Right kidney (tissue), 9 donors: ENCODE measurements at places on chromosomes 12 and 14.
A peak's percentile ranks its signal among the peaks of the same experiment; 100 is the strongest.

- DNase-seq = no peak
Observed at GRCh38 chr12:92030618-92031017, 115.0 kb downstream of the BTG1 start.

GRCh38 chr12:29110506-29111442 is 38.3 kb upstream of the FAR2 start:
- no peak for DNase-seq

GRCh38 chr12:62522984-62523383 is 56.4 kb downstream of the MON2 start:
- DNase-seq = no peak

DNA sequence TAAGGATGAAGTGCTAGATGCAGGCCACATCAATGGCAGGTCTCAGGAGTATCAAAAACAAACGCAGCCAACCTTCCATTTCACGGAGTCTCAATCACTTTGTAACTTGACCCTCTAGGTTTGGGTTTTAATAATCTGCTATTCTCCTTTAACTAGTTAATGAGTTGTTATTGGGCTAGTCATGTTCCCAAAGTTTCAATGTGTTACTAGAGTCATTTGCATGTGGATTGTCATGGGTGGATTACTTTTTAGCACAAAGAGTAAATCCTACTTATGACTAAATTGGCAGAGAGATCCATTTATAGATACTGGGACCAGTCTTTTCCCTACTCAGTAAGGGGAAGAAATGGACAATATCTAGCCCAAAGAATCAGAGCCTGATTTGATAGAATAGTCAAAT is 151.0 kb downstream of the BCAT1 start:
- no peak for DNase-seq

GRCh38 chr12:3752741-3753486 is at the start of gene CRACR2A:
CRACR2A (minus strand) TSS chr12:3753109; CDS start chr12:3696999, 56,110 bp downstream.
- peak; percentile 75 for DNase-seq

- DNase-seq = no peak
Observed at GRCh38 chr12:91422811-91423692, 240.4 kb upstream of the DCN start.

DNA sequence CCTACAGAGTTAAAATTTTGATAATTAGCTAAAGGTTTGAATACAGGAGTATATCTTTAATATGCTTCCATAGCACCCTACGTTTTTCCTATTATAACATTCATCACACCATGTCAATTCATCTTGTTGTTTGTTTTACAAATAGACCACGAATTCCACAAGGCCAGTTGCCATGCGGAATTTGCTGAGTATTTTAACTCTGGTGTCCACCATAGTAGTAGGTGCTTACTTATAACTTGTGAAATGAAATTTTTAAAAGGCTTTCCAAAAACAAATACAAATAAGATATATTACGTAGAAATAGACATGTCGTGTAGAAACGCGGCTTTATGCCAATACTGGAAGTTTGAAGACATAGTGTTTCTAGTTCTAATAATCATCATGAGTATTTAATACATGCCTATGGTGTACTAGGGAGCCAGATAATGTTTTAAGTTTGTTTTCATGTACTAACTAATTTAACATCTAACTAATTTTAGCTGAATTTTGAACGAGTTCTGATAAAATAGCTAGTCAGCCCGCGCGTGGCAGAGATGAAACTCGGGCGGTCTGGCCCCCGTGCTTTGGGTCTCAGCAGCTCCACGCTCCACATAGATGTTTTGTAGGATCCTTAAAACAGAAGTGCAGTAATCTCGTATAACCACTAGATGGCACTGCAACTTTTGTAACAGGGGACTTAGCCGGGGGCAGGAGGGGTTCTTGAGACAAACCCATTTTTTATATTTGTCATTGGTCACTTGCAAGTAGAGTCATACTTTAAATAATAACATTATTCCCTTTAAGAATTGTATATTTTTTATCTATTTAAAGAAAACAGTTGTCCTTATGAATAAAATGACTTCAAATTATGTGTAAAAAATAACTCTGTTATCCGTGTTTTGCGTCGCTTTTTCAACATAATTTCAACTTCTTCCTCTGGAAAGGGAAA is 10.2 kb downstream of the CD69 start:
- peak; percentile 58 for DNase-seq

- DNase-seq = no peak
Observed at GRCh38 chr12:118334939-118335567, 37.7 kb downstream of the TAOK3 start.

DNA sequence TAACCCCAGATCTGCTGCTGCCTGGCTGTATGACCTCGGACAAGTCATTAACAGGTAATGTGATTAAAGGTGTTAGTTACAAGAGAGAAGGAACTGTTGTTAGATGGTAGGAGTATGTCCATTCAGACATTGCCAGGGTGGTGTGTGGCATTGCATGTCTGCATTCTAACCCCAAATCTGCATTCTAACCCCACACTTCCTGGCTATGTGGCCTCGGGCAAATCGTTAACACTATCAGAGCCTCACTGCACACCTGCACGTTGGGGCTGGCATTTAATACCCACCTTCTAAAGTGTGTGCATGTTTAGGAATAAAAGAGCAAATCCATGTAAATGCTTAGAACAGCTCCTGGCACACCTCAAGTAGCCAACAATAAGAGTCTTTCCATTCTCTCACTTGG is 46.4 kb downstream of the CHST11 start:
- no peak for DNase-seq

DNA sequence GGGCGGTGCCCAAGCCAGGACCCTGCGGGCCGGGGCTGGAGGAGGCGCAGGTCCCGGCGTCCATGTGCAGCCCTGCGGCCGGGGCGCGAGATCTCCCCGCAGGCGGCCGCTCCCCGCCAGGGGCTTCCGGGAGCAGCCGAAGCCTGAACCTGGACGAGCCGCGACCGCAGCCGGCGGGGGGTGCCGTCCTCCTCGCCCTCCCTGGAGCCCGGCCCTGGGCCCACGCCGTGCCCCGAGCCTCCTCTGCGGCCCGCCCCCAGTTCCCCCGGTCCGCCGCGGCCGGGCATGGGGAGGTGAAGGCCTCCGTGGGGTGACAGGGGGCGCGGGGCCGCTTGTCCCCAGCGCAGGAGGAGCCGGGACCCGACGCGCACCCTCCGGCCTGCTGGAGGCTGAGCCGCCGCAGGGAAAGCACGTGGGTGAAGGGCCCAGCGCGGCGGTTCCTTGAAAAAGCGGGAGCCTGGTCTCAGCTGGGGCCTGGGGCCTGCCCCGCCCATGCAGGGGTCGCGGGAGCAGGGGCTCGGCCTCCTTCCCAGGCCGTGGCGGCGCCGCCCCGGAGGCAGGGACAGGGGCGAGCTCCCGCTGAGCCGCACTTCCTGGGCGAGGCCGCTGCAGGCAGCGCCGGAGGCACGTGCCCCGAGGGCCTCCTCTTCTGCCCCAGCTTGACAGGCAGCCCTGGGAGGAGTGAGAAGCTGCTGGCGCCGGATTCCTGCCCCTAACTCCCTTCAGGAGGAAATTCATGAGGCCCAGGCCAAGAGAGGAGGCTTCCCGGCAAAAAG is 55.6 kb upstream of the PPP2R5C start:
- peak; percentile 77 for DNase-seq

- no peak for DNase-seq
Observed at GRCh38 chr12:9264546-9264945, 56.4 kb upstream of the PZP start.

DNA sequence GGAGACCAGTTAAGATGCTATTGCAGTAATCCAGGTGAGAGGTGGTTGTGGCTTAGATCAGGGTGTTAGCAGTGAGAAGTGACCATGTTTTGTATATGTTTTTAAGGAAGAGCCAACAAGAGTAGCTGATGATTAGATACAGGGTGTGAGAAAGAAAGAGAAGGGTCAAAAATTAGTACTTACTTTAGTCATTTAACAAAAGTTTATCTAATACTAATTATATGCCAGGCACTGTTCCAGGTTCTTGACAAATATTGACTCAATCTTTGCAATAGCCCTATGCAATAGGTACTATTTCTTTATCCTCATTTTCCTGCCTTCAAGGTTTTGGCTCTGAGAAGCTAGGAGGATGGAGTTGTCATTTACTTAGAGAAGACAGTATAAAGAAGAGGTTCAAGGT is 70.2 kb downstream of the SSPN start:
- no peak for DNase-seq

- no peak for DNase-seq
Observed at GRCh38 chr12:54940727-54941315, 43.7 kb downstream of the TESPA1 start.

DNA sequence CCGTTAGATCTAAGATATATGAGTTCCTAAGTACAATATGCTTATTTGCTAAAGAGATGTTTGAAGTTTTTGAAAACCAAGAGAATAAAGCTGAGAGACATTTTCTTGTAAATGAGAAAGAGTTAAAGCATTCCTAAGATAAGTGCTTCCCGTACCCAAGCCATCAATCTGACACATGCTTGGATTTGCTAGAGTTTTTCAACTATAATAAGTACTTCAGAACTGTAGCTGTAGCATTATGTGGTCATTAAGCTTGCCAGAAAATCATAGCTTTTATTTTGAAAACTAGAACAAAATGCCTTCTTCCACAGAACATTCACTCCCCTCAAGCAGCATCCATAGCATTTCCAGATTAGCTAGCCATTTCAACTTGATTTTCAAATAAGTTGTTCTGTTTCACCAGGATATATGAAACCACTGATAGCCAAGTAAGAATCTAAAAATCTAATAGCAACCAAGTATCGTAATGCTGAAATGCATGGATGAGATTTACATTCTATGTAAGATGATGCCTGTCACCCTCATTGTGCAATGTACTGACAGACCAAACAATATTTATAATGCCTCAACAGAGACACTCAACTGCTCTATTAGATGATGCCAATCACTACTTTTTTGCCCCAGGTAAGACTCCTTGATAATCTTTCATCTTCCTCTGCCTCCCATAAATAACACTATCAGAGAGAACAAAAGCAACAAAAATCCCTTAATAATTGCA is 8.0 kb downstream of the SNW1 start:
- no peak for DNase-seq

DNA sequence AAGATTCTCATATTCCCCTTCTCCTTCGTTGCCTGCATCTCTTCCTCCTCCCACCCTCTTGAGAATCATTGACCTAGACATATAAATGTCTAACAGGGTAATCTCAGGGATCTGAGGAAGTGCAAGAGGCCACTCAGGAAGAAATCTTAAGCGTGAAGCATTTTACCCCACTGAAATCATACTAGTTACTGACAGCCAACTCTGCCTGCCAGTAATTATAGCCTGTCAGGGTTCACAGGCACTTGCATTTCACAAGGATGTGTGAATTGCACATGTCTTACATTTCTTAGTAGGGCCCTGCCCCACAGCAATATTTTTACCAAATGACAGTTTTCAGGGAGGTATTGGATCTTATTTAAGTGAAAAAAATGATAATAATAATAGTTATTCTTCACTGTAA is 127.2 kb downstream of the SLC15A5 start:
- no peak for DNase-seq

DNA sequence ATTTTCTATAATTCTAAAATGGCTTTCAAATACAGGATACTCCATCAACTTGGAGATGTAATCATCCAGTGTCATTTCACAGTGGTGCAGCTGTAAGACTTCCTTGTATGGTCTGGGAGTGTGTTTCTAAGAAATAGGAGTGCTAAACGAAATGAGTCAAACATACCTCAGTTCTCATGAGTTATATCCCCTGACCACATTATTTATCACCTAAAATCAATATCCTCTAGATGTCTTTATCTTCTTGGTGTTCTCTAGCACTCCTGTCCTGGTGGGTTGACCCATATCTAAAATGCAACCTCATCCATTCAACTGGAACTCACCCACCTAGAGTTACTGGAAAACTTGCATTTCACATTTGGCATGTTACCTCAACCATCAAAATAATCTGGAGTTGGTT is 33.2 kb downstream of the TMEM30B start:
- DNase-seq = no peak

GRCh38 chr14:104373055-104373854 is 206.3 kb upstream of the C14orf180 start:
- DNase-seq = no peak

DNA sequence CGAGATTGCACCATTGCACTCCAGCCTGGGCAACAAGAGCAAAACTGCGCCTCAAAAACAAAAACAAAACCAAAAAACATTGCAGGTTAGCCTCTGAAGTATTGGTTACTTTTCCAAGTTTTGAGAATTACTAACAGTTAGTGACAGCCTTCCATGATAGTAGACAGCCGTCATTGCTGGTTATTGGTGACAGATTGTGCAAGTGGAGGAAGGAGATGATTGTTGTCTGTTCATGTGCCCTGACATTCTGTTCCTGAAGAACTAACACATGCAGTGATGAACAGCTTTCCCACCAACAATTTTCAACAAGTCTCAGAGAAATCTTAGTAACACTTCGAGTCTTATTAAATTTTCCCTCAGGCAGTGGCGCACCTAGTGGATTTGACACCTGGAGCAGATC is 89.3 kb upstream of the NAP1L1 start:
- no peak for DNase-seq

- DNase-seq = no peak
Observed at GRCh38 chr14:69059658-69060623, 80.8 kb upstream of the ACTN1 start.

DNA sequence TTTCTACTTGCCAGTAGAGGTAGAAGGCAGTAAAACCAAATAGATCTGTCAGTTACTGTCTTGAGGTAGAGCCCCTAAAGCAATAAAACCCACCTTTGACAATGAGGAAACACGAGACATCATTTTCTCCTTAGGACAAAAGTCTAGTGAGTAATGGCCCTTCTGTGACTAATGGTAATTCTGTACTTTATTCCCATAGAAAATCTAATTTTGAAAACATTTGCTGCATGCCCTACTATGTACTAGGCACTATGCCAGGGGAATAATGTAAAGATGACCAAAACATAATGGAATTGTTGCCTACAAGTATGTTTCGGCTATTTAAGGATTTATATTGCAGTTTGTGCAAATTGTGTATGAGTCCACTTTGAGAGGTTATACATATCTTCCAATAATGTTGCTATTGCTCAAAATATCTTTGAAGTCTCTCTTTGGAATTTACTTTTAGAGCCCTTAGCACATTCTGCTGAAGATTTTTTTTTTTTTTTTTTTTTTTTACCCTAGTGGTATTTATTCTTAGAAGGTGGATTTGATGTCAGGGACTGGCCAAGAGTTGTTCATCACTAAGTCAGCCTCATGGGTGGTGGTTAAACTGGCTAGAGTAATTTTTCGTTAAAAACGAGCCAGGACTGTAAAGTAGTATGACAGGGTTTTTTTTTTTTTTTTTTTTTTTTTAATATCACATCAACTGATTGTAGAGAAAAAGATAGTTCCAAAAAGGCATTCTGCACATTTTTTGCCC is 109.7 kb downstream of the CRADD start:
- no peak for DNase-seq

- DNase-seq = no peak
Observed at GRCh38 chr14:96264853-96265252, 8.8 kb downstream of the BDKRB1 start.
